NCI-H187 treated with DMSO at 0.1 percent for 48 hours (cell line): ENCODE measurements at places on chromosomes 7 and 10.

GRCh38 chr7:91565499-91566401 is 301.5 kb downstream of the FZD1 start:
- no peak for DNase-seq

GRCh38 chr7:16811551-16811950 is 6.8 kb upstream of the AGR2 start:
- DNase-seq, result no peak

- DNase-seq, result no peak
Observed at GRCh38 chr7:47227762-47228177, 354.1 kb downstream of the TNS3 start.

DNA sequence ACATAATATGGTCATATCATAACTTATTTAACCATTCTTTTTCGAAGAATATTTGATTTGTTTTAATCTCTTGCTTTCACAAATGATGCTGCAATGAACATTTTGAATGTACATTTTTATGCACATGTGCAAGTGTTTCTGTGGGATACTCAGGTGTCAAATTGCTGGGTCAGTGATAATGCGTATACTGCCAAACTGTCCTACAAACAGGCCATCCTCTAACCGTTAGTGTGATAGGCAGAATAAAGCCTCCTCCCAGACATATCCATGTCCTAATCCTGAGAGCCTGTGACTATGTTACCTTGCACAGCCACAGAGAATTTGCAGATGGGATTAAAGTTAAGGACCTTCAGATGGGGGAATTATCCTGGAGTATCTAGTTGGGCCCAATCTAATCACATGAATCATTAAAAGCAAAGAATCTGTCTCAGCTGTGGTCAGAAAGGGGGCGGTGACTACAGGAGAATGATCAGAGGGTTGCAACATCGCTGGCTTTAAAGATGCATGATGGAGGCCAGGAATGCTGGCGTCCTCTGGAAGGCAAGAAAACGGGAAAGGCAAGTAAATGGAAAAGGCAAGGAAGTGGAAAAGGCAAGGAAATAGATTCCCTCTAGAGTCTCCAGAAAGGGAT is 46.7 kb downstream of the FZD1 start:
- DNase-seq, result no peak

GRCh38 chr10:83153714-83154113 is 985.6 kb upstream of the GHITM start:
- no peak for DNase-seq

DNA sequence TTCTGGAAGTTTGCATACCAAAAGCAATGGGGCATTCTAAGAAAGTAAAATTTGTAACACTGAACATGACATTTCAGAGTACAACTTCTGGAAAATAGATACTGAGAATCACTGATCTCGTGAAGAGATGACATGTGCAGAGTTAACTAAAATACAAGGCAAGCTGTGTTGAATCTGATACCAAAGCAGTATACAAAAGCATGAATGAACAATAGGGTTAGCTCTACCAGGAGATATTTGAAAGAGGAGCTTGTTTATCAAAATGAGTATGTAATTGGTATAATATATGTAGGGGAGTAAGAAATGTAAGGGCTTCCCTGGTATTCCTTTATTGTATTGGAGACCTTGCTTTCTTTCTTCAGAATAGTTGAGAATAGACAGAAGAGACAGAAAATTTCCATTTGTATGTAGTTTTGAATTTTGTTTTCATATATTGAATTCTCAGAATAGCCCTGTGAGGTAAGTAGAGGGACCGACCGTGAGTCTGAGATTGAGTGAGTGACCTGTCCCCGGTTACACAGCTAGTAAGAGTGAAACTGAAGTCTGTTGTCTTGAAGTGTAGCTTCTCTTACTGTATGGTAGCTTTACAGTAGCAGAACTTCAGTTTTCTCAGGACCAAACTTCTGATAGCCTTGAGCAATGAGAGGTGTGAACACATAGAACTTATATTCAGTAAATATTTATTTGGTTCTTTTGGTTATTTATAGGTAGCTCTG is 5.0 kb downstream of the HBP1 start:
- DNase-seq, result no peak

DNA sequence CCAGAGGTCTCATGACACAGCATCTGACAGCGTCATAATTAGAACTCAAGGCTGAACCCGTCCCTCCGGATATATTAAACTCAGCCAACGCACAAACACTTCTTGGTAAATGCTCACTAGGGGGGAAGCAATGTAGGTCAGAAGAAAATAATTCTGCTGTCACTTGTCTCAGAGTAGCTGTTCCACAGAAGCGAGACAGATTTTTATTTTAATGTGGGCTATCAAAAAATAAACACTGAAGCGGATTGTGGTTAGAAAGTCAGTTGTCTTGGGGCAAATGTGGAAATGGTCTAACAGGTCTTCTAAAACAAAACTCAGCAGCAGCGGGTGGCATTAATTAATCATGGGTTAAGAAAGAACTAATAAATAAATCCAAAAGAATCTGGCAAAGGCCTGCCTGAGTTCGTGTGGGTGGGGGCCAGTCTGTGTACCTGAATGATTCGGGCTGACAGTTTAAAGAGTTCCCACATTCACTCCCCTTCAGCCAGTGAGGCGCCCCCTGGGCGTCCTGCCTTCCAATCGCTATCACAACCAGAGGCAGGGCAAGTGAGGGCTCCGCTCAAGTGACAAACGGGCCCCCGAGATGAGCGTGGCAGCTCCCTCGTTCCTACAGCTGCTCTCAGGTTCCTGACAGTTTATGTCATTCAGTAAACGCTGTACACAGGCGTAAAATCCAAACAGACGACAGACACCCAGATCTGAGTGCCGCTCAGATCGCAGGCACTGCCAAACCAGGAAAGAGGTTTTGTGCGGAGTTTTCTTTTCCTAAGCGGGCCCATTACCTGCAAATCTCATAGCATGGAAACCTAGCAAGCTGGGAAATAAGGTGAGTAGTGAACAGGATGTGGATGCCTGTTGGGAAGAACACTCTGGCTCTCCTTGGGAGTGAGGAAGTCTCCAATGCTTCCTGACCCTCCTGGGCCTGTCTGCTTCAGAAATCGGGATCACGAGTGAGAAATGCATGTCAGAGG is 52.9 kb downstream of the NRAP start:
- no peak for DNase-seq

- DNase-seq, result no peak
Observed at GRCh38 chr7:132965951-132966350, 115.9 kb downstream of the CHCHD3 start.

DNA sequence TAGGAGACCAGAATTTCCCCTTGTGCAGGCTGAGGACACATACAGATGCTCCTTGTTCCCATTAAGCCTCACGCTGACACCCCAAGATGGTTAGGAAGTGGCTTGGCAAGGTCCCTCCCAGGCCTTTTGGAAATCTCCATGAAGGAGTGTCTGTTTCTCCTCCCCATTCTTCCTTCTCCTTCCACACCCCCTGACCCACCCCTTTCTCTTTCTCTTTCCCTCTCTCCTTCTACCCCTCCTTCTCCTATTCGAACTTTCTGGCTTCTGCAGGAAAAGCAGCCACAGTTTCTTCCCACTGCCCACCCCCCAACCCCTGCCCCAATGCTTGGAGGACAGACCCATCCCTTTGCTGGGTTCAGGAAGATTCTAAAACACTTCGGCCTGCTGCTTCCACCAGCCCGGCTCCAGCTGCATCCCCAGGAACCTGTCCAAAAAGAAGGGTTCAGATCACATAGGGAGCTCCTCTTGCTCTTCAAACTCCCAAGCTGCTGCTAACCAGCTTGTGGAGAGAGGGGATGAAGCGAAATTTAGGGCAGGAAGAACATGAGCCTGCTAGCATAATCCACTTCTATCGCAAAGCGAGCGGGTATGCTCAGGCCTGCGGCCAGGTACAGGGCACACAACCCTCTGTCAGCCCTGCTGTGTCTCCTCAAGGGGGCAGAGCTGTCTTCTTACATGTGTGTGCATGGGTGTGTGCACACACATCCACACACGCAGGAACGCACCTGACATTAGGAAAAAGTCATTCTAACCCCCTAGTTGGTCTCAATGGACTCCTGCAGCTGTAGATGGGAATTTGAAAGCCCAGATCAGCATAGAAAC is 80.4 kb downstream of the PPP1R3C start:
- no peak for DNase-seq

DNA sequence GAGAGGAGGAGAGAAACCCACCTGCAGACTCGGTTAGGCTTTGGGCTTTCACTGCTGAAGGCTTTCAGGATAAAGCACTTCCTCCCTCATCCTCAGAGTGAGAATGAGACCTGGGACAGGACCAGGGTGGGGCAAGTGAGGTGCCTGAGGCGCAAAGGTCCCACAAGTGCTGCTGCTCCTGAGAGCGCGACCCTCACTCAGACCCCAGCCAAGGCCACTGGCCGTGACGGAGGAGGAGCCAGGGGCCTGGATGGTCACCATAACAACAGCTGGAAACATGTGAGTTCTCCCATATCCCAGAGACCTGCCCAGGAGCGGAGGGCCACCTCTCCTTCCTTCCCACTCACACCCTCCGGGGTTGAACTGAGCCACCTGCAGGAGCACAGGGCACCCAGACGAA is 46.9 kb upstream of the MKRN1 start:
- DNase-seq, result no peak

GRCh38 chr7:5424749-5425506 is 1.3 kb upstream of the TNRC18 start:
- no peak for DNase-seq

GRCh38 chr7:11141541-11141940 is 167.9 kb downstream of the PHF14 start:
- no peak for DNase-seq

GRCh38 chr7:1368184-1368681 is 91.0 kb downstream of the MICALL2 start:
- DNase-seq, result no peak
